ENCODE measurements at places on chromosomes 1 and 21. TPM values are rescaled to one million over a fixed set of nuclear protein-coding genes. Genes with fewer than 3 reads are reported as not detected.

KCNJ9 gene
- total RNA-seq: not detected

- no peak for DNase-seq
These were observed 78.5 kb upstream of the ADAMTS5 start for GRCh38 chr21:27045281-27045985.

NTMT2 gene
- not detected for total RNA-seq

DNA sequence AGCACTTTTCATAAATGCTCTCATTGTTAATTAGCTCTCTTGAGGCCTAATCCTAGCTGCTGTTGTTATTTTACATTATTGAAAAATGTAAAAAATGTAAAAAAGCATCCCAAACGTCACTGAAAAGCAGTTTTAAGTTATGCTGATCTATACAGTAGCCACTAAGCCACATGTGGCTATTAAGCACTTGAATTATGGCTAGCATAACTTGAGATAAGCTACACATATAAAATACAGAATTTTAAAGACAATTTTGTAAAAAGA, 18.4 kb upstream of the DNASE2B start:
- no peak for DNase-seq

DNA sequence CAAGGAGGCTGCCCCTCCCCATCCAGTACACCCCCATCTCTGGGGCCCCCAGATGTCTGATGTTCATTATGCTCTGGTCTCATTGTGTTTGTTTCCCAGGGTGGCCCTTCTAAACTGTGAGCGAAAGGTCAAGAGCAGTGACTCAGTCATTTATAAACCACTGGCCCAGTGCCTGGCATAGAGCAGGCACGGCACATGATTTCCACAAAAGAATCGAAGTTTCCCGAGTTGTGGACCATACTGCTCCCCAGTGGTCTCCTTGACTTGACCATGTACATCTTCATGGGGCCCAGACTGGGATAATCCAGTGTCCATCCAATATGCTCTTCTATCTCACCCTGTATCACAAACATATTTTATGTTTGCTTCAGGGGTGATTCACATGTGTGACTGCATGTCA, 153.3 kb downstream of the NR5A2 start:
- peak; percentile 49 for DNase-seq

- DNase-seq: no peak
These were observed 96.0 kb upstream of the BTG3 start for GRCh38 chr21:17708522-17709265.

FCRL1 gene
- not detected for total RNA-seq
